Stimulated activated CD8-positive, alpha-beta memory T cell treated with anti-CD3 and anti-CD28 coated beads, Interleukin-12 subunit alpha, Interleukin-12 subunit beta, amount 100 ng/mL, for 4 hours (primary cell): ENCODE measurements at places on chromosomes 2 and 18.

GRCh38 chr2:219199470-219200211 is 6.9 kb upstream of the ZFAND2B start:
- DNase-seq = no peak

- no peak for DNase-seq
These were observed 59.9 kb downstream of the INPP4A start for GRCh38 chr2:98504381-98505109.

- no peak for DNase-seq
These were observed 78.9 kb downstream of the CPS1 start for GRCh38 chr2:210635257-210635656.

DNA sequence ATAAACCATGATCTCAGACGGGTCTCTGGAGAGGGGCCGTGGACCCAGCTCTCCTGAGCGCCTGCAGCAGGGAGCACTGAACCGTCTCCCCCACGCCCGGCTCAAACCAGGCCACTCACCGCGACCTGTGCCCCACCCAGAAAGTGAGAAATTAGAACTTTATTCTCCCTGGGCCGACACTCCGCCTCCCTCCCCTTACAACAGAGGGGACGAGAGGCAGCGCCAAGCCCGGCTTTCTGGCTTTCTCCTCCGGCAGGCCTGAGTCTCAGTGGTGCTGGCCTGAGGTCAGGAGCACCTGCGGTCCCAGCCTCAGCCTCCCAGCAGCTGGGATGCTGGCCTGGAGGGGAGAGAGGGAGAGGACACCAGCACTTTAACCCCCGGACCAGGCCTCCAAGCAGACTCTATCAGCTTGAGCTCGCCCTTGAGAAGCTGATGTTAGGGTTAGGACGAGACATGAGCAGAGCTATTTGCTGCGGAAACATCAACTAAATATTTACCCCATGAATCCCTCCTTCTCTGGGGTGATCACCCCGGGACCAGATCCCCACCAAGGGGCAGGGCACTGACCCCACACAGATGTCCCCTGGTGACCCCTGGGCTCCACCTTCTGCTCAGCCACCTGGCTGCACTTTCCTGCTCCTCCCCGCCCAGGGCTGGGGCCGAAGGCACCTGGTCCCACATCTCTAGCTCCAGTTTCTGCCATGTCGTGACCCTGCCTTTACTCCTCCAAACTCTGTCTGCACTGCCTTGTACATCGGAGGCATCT is 856.3 kb upstream of the SALL3 start:
- DNase-seq = no peak

DNA sequence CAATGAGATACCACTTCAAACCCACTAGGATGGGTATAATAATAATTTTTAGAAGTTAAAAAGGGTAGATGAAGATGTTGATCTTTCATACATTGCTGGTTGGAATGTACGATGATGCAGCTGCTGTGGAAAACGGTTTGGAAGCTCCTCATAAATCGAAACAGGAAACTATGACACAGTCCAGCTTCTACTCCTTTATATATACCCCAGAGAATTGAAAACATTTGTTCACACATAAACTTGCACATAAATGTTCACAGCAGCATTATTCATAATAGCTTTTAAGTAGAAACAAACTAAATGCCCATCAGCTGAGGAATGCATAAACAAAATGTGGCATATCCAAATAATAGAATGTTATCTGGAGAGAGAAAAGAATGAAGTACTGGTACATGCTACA is 95.0 kb downstream of the STRADB start:
- DNase-seq = no peak

GRCh38 chr2:52955079-52955478 is 812.5 kb upstream of the CHAC2 start:
- no peak for DNase-seq

- DNase-seq = no peak
These were observed 14.9 kb upstream of the MC5R start for GRCh38 chr18:13809043-13809430.

- DNase-seq = no peak
These were observed 1.0 kb upstream of the CHST10 start for GRCh38 chr2:100418406-100418962.

DNA sequence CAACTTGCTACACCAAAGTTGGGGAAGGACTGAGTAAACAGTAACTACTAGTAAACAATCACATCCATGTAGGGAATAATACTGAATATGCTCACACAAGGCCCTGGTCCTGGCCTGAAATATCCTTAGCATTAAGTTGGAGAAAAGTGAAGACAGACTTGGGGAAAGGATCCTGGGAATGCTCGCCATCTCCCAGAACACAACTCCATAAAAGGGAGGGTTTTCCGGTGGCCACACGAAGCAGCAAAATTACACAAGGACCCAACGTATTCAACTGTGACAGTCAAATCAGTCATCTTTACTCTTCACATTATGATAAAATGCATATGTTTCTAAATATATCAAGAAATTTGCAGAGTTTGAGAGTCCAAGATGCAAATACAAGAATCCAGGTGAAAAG is 7.3 kb downstream of the NEMP2 start:
- DNase-seq = no peak

GRCh38 chr2:228334180-228334579 is 152.7 kb upstream of the SPHKAP start:
- DNase-seq = no peak

DNA sequence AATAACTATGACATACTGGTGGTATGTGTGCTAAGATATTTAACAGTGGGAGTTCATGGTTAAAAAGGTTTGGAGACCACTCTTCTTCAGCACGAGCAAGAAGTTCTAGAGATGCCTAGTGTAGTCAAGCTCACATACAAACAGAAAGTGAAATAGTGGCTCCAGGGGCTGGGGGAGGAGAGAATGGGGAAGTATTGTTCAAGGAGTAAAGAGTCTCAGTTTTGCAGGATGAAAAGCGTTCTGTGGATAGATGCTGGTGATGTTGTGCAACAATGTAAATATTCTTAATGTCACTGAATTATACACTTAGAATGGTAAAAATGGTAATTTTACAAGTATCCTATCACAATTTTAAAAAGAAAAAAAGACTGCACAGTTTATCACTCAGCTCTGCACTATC is 29.0 kb upstream of the EPAS1 start:
- DNase-seq = no peak

- peak; percentile 44 for DNase-seq
These were observed 33.1 kb downstream of the ARL4C start for GRCh38 chr2:234463626-234464290.

DNA sequence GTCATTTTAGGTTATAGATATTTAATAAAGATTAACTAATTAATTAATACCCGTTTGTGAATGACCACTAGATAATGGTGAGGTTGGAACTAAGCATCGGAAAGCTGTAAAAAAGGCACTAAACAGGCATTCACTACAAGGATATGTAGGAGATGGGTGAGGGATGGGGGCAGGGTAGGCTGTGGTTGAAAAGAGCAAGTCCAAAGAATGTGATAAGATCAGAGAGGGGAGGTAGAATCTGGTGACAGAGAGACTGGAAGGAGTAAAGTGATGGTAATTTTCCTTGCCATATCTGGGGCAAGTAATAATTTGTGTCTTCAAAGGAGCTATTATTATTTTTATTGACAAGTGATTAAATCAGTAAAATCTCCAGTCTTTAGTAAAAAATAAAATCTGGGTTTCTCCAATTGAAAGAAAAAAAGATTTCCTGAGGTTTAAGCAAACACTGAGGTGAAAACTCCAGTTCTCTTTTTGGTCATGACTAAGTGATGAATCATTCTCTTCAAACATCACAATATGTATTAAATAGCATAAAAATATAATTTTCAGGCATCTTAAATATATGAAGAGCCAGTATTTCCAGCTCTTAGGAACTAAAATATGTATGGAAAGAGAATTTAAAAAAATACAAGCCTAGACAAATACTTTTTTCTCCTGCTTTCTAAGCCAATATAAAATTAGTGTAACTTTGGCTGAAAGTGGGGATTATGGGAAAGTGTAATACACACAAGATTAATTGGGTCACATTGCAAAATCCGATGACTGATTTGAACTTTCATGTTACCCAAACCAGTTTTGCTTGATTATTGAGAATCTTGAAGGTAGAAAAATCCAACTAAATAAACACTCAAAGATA is 259.1 kb upstream of the RBMS1 start:
- DNase-seq = no peak

DNA sequence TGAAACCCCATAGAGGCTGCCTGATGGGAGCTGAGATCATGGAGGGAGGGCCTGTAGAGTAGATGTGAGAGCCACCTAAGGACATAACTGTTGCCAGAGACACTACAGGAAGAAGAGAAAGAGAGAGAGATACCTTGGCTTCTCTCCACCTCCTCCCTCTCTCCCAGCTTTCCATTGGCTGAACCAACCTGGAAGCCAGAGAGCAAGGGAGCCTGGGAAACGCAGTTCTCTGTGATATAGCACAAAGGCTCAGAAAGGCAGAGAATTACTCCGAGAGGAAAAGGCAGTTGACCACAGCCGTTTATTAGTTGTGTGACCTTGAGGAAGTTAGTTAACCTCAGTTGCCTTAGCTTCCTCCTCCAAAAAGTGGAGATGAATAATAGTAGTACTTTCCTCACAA is 37.7 kb upstream of the MAT2A start:
- no peak for DNase-seq

GRCh38 chr2:194343167-194343566 is 1313.9 kb upstream of the SLC39A10 start:
- DNase-seq = no peak

- DNase-seq = no peak
These were observed 278.2 kb upstream of the EPAS1 start for GRCh38 chr2:46018773-46019591.

- DNase-seq = no peak
These were observed 116.2 kb downstream of the ADCYAP1 start for GRCh38 chr18:1020731-1021344.

GRCh38 chr2:207481924-207482323 is 47.8 kb upstream of the CREB1 start:
- DNase-seq = no peak

- no peak for DNase-seq
These were observed 136.8 kb downstream of the NEDD4L start for GRCh38 chr18:58180738-58181353.

DNA sequence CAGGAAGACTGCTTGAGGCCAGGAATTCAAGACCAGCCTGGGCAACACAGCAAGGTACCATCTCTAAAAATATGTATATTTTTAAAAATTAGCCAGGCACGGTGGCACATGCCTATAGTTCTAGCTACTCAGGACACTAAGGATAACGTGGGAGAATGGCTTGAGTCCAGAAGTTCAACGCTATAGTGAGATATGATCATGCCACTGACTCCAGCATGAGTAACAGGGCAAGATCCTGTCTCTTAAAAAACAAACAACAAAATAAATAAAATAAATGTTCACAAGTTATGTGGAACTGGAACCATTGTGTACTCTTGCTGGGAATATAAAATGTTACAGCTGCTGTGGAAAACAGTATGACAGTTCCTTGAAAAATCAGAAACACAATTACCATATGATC is 47.2 kb downstream of the USP34 start:
- DNase-seq = no peak

- no peak for DNase-seq
These were observed 377.2 kb downstream of the LRATD1 start for GRCh38 chr2:15009681-15010080.

- DNase-seq = no peak
These were observed 59.0 kb downstream of the TMEM247 start for GRCh38 chr2:46538393-46538792.

DNA sequence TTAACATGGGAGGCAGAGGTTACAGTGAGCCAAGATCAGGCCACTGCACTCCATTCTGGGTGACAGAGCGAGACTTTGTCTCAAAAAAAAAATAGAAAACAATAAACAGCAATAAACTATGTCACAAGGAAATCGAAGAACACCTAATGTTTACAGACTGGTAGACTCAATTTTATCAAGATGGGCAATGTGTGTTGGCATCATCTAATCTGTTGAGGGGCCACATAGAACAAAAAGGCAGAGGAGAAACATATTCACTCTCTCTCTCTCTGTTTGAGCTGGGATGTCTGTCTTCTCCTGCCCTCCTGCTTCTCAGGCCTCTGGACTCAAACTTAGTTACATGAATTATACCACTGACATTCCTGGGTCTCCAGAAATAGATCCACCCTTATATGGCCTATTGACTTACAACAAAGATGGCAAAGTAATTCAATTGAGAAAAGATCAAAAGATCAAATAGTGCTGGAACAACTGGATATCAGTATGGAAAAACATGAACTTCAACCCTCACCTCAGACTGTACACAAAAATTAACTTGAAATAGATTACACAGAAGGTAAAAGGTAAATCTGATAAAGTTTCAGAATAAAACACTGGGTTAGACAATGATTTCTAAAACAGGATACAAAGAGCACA is 703.8 kb upstream of the CRIM1 start:
- no peak for DNase-seq

- no peak for DNase-seq
These were observed 70.7 kb downstream of the CCDC93 start for GRCh38 chr2:117943013-117943672.

GRCh38 chr2:97982621-97983020 is 13.1 kb downstream of the TMEM131 start:
- no peak for DNase-seq

GRCh38 chr2:202847693-202848524 is 23.7 kb downstream of the ICA1L start:
- no peak for DNase-seq

GRCh38 chr2:134772493-134773169 is 53.8 kb upstream of the TMEM163 start:
- no peak for DNase-seq

DNA sequence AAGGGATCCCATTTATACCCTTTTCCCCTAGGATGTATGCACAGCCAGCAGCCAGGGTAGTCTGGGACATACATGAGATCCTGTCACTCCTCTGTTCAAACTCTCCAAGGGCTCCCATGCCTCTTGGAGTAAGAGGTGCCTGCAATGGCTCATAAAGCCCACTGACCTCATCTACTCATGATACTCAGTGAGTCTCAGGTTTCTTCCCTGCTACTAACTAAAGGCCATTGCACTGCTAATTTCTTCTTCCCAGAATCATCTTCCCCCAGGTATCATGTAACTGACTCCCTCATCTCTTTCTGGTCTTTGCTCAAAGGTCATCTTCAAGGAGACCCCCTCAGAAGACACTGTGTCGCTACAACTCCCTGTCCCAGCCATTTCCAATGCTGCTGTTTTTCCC is 68.2 kb downstream of the CCBE1 start:
- DNase-seq = no peak

DNA sequence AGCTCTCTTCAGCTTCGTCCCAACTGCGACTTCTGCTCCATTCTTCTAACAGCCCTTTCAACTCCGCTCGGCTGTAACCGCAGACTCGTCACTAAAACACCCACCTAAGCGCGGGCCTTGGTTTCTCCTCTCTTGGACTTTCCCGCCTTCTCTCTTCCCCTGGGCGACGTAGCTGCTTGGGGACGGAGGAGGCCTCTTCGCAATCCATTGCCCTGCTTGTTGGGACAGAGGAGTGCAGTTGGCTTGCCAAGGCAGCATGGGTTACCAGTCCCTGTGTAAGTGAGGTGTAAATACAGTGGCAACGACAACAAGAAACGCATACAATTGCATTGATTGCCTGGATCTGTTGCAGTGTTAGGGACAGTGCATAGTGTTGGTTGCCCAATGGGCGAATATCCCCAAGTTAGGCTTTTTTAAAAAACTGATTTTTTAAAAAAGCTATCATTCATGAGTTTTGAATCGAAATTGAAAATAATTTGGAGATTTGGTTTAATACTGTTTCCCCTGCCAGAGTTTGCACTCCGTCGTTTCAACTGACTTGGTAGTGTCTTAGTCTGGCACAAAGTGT is 484 bp upstream of the DARS1 start:
- DNase-seq = peak; percentile 64
